ENCODE measurements at places on chromosomes 2 and 18. TPM values are rescaled to one million over a fixed set of nuclear protein-coding genes. Genes with fewer than 3 reads are reported as not detected.

GRCh38 chr2:101883860-101884259, 107.9 kb upstream of the IL1R2 start:
- no peak overlapping the region for H3K4me3 ChIP-seq
- no peaks in the 10 kb centered on the region for H3K27me3 ChIP-seq
- peaks cover 12% of the 10 kb centered on the region for H3K36me3 ChIP-seq
- DNase-seq: peak; percentile 9

GRCh38 chr18:78681396-78681795, 298.2 kb upstream of the SALL3 start:
- H3K36me3 ChIP-seq: no peaks in the 10 kb centered on the region
- H3K27ac ChIP-seq: no peak overlapping the region
- H3K4me3 ChIP-seq: no peak overlapping the region
- no peaks in the 10 kb centered on the region for H3K27me3 ChIP-seq

DNA sequence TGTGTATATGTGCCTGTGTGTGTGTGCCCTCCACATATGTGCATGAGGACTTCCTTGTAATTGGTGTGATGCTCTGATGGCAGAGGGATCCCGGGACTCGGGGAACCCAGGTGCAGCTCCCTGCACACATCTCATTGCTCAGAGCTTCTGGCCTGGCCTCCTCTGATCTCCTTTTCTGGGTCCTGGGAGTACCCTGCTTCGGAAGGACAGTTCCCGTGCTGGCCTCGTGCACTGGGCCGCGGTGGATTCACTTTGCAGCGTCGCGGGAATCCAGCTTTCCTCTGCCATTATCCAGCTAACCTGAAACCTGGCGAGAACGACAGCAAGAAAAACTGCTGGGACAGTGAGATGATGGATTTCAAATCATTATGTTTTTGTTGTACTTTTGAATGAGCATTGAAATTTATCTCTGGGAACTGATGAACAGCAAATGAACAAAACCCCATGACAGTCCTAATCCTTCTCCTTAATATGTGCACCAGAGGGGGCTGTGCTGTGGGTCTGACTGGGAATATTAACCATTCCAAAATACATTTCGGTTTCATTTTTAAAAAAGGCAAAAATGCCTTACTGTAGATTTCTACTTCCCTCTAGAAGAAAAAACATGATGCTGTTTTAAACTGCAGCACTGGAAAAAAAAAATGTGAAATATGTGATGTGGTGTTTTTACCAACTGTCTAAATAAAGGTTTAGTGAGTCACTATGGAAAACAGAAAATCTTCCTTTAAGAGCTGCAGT, 78.2 kb downstream of the PTGR3 start:
- H3K4me1 ChIP-seq: peaks cover 8% of the 10 kb centered on the region
- peaks cover 14% of the 10 kb centered on the region for H3K27me3 ChIP-seq
- H3K36me3 ChIP-seq: no peaks in the 10 kb centered on the region
- H3K4me3 ChIP-seq: no peak overlapping the region

- peaks cover 62% of the 10 kb centered on the region for H3K4me1 ChIP-seq
- DNase-seq: peak; percentile 31
- H3K36me3 ChIP-seq: peaks cover 12% of the 10 kb centered on the region
- peak within 1 kb of the TSS; percentile 100 for H3K27ac ChIP-seq
- H3K27me3 ChIP-seq: no peaks in the 10 kb centered on the region
- H3K4me3 ChIP-seq: peak within 1 kb of the TSS; percentile 99
Measured at GRCh38 chr2:201260302-201260800, at the start of gene CASP8. CASP8 (plus strand) TSS chr2:201260536; CDS start chr2:201266487, 5,951 bp downstream.

MAL gene
- total RNA-seq: 159 TPM

KCNK3 gene
- not detected for total RNA-seq

All from T-helper 17 cell (primary cell).